Stimulated activated CD4-positive, alpha-beta T cell treated with anti-CD3 and anti-CD28 coated beads, Interleukin-4, amount 100 ng/mL, for 4 hours (primary cell): ENCODE measurements at places on chromosomes 3 and 15.

DNA sequence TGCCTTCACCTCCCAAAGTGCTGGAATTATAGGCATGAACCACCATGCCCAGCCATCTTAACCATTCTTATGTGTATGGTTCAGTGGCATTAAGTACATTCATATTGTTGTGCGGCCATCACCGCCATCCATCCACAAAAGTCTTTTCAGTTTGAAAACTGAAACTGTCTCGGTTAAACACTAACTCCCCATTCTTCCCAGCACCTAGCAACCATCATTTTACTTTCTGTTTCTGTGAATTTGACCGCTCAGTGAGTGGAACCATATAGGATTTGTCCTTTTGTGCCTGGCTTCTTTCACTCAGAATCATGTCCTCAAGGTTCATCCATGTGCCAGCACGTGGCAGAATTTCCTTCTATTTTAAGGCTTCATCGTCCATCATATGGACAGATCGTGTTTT, 5.8 kb downstream of the MCM2 start:
- no peak for DNase-seq

DNA sequence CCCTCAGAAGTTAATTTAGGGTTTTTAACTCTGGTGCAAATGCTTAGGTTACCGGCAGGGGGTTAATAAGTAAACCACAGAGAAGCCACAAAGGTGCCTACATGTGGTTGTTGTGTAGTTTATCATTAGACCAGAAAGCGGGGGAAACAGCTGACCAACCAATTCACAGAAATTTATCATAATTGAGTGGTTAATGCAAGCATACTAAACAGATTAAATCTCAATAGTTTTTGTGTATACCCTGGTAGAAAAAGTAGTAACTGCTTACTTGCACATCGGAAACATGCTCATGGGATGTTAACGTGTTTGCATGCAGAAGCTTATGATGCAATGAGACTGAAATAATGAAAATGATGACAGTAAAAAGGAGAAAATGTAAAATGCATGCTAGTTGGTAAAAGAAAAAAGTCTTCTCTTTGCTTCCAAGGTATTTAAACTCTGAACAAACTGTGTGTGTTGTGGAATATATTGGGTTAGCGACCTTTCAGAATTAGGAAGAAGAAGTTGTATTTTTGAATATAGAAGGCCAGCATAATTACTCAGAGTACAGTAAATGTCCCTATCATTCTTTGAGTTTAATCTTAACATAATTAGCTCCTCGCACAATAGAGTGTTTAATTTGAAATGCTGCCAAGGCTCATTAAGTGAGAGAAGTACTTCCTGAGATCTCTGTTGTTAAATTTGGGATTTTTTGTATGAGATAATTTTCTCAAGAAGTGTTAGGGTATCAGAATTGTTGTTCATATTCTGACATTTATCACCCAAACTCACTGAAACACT, 316.2 kb downstream of the PTPRG start:
- DNase-seq: no peak

DNA sequence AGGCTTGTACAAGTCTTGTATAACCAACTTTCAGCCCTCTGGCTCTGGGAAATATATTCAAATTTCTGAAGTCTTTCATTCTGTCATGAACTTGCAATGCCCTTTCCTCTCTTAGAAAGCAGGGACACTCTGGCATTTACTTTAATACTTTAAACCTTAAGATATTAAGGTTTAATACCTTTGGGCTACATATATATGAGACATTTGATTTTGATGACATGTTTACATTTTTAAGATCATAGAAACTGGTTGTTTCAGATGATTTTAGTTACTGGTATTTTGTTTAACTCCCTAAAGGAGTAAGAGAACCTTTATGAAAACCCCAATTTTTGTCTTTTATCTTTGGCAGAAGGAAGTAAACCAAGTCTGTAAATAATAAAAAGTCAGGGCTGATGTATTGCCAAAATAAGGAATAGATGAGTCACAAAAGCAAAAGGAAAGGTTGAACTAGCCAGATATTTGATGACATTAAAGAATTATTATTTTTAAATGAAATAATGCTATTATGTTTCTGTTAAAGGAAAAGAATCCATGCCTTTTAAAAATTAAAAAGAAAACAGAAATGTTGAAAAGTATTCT, 579.0 kb upstream of the CBLB start:
- DNase-seq: no peak

DNA sequence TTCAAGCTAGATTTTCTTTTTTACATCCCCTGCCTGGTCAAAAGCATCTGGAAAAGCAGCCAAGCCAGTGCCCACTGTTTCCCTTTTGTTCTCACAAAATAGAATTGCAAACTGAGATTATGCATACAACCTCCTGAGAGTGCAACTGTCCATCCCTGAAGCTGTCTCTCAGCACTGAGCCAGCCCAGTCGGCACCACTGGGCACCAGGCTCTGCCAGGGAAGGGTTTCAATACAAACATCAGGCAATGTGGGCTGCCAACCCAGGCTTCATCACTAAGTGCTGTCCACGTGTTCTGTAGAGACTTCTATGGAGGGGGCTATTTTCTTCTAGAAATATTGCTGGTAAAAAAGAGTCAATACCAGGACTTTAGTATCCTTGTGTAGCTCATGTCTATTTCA, 356.3 kb upstream of the TBL1XR1 start:
- DNase-seq: no peak

DNA sequence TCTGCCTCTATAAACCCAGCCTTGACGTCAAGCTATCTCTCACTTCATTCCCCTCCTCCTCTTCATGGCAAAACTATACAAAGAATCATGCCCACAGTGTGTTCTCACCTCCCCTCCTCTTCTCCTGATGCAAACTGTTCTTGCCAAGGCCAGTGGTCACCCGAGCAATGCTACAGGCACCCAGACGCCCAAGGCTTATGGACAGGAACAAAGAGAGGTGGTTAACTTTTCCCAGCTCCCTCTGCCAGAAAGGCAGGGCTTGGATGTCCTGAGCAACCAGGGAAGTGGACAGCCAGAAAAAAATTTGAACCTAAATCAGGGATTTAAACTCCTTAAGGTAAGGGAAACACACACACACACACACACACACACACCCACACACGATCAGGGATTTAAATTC, 5.1 kb downstream of the SLC41A3 start:
- DNase-seq: no peak

- DNase-seq: no peak
These were observed 139.1 kb downstream of the DNAJB8 start for GRCh38 chr3:128327606-128328031.

- DNase-seq: no peak
These were observed 70.2 kb upstream of the GADL1 start for GRCh38 chr3:30964612-30965011.

DNA sequence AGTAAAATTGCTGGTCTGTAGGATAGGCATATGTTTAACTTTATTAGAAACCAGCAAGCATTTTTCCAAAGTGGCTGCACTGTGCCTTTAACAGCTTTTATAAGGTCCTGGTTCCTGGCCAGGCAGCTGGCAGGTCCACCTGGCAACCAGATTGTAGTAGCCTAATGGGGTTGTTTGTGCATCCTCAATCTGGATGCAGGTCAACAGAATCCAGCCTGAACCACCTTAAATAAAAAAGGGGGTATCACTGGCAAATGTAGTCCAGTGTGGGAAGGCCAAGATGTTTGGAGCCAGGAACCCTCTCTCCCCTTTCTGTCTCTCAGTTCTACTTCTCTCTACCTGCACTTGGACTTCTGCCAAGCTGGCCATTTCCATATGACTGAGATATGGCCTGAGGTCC, 200.3 kb downstream of the ZNF621 start:
- no peak for DNase-seq

DNA sequence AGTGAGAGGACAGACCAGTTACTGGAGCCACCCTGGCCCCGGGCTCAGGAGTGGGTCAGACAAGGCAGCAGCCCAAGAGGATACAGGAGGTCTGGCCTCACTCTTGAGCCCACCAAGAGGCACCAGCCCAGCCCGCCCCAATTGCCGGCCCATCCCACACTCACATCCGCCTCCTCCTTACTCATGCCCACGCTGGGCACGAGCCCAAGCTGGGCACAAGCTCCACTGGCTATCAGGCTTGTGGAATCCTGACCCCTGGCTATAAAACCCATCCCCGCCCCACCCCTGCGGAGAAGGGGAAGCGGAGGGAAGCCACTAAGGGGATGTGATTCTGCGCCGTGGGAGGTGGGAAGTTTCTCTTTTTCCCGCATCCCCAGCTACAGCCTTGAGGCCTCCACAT, 25.9 kb downstream of the ADCY5 start:
- no peak for DNase-seq

DNA sequence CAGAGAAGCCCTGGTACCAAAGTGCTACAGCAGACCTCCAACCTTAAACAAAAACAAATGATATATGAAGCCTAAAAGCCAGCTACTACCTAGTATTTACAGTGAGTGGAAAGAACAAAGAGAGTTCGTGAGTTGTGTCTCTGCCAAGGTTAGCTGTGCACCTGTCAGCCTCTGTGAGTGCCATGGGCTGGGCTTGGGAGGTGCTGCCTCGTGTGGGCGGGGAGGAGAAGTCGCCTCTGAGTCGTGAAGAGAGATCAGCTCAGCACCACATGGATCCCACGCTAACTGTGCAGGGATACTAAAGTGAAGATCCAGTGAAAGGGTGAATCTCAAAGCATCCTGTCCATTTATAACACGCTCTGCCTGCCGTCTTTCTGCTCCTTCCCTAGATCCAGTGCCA, 101.9 kb downstream of the CHDH start:
- no peak for DNase-seq

- no peak for DNase-seq
These were observed 48.9 kb upstream of the TCF12 start for GRCh38 chr15:56869573-56869972.

DNA sequence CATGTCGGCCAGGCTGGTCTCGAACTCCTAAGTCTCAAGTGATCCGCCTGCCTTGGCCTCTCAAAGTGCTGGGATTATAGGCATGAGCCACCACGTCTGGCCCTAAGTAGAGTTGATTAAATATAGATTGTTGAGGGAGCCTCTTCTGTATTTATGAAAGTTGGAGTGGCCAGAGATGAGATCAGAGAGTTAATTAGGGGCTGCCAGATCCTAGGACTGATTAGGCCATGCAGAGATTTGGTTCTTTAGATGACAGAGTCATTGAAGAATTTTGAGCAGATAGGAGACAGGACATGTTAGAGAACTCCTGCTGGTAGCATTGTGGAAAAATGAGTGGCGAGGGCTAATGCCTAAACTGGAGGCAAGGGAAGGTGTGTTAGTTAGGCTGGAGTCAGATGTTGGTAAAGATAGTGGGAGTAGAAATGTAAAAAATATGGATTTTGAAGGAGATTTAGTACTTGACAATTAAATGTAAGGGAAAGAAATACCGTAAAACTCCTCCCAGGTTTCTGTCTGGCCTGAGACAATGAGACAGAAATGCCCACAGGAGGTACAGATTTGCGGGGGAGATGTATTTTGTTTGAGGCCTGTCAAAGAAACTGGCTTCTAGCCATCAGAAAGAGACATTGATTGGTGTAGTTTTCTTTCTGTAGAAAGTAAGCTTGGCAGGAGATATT, 23.4 kb downstream of the SACM1L start:
- no peak for DNase-seq

- no peak for DNase-seq
These were observed 62.2 kb downstream of the ABTB1 start for GRCh38 chr3:127734754-127735473.

GRCh38 chr3:187587076-187587475, 83.1 kb downstream of the SST start:
- DNase-seq: no peak

DNA sequence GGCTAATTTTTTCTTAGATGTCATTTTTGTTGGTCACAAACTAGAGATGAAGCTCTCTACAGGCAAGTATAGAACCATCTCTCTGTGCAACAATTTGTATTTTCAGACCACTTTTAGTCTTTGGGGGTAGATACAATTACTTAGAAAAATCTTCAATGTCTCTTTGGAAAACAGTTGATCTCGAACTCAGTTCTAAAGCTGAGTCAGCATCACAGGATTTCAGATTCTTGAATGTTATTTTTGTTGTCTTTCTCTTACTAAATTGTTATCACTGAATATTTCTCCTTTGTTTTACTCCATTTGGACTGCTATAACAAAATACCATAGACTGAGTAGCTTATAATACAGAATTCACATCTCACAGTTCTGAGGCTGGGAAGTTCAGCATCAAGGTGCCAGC, 1557.0 kb downstream of the SI start:
- no peak for DNase-seq

DNA sequence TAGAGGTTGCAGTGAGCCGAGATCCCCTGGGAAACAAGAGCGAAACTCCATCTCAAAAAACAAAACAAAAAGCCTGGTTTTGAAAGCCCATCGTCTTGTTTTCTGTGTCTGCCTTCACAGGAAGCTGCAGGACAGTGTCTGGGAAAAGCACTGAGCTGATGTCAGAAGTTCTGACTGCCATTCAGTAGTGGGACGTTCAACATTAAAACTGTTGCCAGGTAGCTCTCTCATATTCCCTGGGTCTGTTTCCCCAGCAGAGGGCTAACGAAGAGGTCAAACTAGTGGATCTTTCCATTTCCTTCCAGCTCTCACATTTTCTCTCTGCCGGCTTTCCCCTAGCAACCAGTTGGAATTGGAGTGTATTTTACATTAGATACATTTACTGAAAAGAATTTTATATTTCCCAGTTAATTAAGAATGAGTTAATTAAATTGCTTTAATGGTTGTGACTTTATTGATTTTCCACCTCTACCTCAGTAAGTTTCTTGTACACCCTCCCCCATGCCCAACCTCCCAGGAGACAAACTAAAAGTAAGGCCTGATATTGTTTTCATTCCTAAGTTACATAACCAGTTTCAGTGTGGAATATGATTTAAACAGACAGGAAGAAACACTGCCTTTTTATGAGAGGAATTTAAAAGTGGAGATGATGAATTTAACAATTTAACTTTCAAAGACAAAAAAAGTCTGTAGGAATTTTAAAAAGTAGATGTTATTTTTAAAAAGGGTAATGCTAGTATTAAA, 29.9 kb downstream of the RCN2 start:
- DNase-seq: no peak

GRCh38 chr15:70715840-70716485, 47.4 kb downstream of the UACA start:
- no peak for DNase-seq

- DNase-seq: no peak
These were observed 27.1 kb upstream of the LAMP3 start for GRCh38 chr3:183189641-183190040.

GRCh38 chr15:58171476-58172061, 33.4 kb downstream of the AQP9 start:
- DNase-seq: no peak

DNA sequence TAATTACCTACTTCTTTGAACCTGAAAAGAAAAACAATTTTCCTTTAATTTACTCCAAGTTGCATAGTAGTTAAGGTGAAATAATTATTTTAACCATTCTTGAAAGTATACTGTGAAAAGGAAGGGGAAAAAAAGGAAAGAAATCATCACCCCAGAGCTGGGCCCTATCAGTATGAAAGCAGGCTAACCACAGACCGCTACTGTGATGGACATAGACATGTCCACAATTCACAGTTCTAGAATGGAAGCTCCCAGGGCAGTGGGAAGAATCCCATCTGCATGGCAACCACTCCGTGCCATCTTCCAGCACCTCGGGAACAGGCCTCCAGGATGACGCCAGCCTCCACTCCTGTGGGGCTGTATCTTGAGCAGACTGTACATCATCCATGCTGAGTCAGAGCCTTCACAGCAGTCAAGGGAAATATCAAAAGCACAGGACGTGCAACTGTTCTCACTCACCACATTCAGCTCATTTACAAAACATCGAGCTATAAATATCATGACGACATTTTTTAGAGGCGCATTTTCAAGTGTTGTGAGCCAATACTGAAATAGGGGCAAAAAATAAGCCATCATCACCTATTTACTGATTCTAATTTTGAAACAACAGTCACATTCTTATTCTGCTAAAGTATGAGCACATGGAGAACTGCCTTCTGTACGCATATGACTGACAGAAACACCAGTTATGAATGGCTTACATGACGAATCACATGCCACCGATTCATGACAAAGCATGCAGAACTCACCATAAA, 119.7 kb downstream of the SNRK start:
- no peak for DNase-seq
